ENCODE measurements at places on chromosomes 2 and 18.

DNA sequence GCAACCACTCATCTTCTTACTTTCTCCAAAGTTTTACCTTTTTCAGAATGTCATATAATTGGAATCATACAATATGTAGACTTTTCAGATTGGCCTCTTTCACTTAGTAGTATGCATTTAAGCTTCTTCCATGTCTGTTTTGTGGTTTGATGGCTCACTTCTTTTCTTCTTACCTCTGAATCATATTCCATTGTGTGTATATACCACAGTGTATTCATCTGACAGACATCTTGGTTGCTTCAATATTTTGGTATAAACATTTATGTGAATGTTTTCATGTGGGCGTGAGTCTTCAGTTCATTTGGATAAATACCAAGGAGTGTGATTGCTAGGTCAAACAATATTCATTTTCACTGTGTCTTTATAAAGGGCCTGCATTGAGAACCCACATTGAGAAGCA, 136.1 kb upstream of the NOSTRIN start:
- no peak for DNase-seq

GRCh38 chr2:197092431-197092830, 165.9 kb upstream of the PGAP1 start:
- no peak for DNase-seq

- DNase-seq: no peak
Observed at GRCh38 chr2:192585418-192585817, 390.7 kb upstream of the TMEFF2 start.

- no peak for DNase-seq
Observed at GRCh38 chr2:88659538-88659915, 31.9 kb upstream of the RPIA start.

DNA sequence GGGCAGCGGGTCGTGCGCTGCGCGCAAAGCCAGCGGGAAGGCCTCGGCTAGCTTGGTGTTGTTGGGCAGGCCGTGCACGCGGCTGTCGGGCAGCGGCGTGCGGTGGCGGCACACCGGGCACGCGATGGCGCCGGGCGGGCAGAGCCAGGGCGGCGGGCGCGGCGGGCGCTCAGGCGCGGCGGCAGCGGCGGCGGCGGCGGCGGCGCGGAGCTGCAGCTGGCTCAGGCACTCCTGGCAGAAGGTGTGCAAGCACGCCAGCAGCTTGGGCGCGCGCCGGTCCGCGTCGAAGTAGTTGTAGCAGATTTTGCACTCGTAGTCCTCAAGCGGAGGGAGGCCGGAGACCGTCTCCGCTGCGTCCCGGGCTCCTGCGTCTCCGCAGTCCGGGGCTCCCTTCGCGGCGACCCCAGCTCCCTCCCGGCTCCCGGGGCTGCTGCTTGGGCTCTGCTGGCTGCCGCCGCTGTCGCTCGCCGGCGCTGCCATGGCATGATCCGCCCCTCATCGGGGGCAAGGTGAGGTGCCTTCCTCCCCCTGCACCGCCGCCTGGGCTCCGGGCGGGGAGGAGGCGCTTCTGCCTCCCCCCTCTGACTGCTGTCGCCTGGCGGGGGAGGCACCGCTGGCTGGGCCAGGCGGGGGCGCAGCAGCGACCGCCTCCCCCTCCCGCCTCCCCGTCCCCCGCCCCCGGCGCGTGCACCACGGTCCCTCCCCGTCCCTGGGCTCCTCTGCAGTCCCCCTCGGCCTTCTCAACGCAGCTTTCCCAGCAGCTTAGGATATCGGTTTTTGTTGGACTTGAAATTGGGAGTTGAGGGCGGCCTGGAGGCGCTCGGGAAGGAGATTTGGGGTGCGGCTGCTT, 21.0 kb upstream of the PAX3 start:
- no peak for DNase-seq

DNA sequence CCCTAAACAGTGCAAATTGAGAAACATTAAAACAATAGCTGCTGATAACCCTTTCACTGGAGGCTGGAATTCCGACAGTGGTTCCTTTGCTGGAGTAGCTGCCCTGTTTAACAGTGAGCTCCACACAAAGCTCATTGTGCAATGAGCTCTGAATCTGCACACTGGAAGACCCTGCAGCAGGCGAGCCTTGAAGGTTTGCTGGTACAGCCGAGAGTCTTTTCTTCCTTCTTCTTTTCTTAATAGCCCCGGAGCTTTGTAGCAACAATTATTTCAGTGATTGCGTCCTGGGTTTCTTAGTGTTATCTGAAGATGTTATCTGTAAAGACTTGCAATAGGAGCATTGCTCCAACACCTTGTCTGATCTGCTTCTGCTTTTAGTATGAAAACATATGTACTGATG, 50.8 kb upstream of the CXCR4 start:
- DNase-seq: no peak

DNA sequence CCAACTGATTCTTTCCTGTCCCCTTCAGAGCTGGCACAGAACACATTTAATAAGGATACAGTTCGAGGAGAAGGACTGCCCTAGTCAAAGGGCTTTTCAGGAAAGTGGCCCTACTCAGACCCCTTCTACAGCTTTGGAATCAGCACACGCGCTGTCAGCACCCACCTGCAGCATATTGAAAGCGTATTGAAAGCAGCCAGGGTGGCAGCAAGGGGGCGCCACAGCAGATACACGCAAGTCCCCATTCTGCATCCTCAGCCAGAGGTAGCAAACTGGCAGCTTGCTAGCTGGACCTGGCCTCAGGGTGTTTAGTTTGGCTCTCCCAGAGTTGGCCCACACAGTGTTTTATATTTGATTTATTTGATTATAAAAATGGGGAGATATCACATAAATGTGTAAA, 101.0 kb upstream of the NT5C1B start:
- DNase-seq: no peak

GRCh38 chr2:228703152-228703551, 521.7 kb upstream of the SPHKAP start:
- no peak for DNase-seq

DNA sequence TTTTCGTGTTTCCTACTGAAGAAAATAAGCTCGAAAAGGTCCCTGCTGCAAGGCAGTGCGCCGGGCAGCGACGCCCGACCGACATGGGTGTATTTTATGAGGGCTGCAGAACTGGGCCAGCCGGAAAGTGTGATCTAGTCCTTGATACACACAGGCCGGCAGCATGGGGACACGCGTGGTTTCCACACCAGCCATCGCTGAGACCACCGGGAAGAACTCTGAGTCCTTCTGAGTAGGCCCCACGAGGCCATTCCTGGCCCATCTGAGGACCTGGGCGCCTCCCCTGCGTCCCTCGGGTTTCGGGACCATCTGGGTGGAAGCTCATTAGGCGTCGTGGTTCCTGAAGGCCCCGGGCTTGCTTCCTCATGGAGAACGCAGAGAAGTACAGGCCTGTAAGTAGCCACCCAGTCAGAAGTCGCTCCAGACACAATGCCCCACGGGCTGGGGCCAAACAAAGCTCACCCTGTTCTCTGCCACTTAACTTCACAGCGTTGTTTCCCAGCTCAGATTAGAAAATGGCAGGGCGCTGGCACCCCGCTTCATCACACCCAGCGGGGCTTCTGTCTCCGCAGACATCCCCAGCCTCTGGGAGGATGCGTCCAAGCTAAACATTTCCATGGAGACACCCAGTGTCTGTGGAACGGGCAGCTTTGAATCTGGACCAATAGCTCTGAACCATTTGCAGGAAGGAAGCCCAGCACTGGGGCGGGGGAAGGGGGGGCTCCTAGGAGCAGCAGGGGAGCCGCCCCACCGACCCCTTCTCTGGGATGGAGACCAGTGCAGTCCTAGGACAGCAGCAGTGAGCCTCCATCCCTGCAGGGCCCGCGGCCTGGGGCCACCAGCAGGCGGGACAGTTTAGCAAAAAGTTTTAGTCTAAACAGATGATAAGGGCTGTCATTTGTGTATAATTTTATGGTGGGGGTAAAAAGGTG, 2.4 kb downstream of the NFATC1 start:
- DNase-seq: no peak

GRCh38 chr18:71902482-71902881, 641.7 kb downstream of the CBLN2 start:
- DNase-seq: no peak

- DNase-seq: no peak
Observed at GRCh38 chr2:126704434-126705160, 48.6 kb downstream of the GYPC start.

GRCh38 chr2:37318401-37318800, 6.2 kb downstream of the PRKD3 start:
- DNase-seq: no peak

GRCh38 chr18:75003039-75003438, 205.9 kb downstream of the PTGR3 start:
- no peak for DNase-seq

DNA sequence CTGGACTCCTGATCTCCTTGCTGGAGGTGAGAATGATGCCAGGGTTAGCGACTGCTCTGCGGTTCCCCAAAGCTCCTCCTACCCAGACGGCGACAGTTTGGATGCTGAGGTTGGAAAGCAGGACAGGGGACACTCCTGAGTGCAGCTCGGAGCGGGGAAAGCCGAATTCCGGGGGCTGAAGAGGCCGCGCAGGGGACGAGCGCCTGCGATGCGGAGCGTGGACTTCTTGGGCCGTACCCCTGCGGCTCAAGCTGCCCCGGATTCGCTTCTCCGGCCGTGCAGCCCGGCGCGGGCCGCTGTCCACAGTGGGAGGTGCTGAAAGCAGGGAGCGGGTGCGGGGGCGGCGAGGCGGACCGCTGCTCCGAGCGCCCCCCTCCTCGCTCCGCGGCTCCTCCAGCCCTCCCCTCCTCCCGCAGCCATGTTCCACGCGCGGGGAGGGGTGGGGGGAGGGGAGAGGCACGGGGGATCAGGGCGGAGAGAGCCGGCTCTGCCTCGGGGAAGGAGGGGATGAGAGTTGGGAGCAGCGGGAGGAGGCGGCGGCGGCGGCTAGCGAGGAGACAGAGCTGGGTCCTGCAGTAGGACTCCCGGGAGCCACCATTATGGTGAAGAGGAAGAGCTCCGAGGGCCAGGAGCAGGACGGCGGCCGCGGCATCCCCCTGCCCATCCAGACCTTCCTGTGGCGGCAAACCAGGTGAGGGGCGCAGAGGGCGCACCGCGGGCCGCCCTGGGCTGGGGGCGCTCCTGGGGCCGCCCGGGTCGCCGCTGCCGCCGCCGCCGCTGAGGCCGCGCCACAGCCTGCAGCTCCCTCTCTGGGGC, at the start of gene UNC80:
Gene UNC80, plus strand, starts transcription at position 359 of the 816 bp plus-strand sequence. Its CDS starts 241 bp downstream, at position 600.
- DNase-seq: peak; percentile 28
